Spinal cord (tissue), 10 donors: ENCODE measurements at places on chromosomes 3 and 15. TPM values are rescaled to one million over a fixed set of nuclear protein-coding genes. Genes with fewer than 3 reads are reported as not detected.

DNA sequence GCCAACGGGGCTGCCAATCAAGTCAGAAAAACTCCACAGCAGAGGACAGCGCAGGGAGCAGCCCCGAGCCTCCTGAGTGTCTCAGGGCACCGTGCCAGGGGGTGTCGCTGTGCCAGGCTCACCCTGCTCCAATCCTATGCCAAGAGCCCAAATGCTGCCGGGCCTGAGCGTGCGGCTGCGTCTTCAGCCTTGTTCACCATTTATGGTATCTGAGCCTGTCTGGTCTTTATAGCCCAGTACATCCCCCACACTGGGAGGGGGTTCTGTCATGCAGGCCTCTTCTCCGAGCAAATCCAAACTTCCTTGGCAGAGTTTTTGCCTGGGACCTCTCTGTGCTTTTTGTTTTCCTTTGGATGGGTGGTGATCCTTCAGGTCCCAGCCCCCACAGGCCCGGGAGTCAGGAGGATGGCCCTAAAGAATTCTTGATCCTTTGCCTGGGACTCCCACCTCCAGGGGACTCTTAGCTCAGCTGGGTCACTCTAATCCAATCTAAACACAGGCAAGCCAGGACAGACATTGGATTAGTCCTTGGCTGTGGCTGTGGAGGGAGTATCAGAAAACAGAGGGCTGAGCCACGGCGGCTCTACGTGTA lies 135.1 kb upstream of the HACD2 start:
- DNase-seq: no peak

DNA sequence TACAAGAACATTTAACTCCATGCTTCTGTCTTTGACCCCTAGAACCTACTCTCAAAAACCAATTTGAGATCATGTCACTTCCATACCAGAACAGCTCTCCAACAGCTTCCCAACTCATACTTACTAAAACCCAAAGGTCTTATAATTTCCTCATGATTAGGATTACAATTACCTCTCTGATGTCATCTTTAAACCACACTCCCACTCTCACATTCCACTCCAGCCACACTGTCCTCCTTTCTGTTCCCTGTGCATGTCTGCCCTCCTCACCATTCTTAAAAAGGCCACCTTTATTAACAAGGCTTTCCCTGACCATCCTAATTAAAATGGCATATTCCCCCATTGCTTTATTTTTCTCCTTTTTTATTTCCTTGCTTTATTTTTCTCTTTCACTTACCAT lies 18.9 kb downstream of the PHC3 start:
- no peak for DNase-seq

GHSR gene
- total RNA-seq: 0.40 TPM

CPLX3 gene
- 0.20 TPM for total RNA-seq

GRCh38 chr3:112143251-112143650 lies 10.2 kb upstream of the GCSAM start:
- DNase-seq: no peak

GRCh38 chr3:120421926-120422325 lies 28.9 kb downstream of the FSTL1 start:
- no peak for DNase-seq

DNA sequence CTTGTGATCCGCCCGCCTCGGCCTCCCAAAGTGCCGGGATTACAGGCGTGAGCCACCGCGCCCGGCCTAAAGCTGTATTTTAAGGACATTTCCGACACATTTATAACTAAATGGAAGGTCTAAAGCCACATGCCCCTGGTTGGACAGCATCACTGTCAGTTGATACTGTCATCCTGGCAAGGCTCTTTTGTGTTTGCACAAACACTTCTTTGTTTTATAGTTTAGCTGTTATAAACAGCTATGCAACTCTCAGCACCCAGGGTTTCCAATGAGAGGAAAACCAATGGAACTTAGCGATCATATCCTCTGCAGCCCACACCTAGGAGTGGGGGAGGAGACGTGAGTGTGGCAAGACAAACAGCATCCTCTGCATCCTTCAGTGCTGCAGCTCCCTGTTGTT lies 19.7 kb downstream of the NIPA1 start:
- DNase-seq: no peak

DNA sequence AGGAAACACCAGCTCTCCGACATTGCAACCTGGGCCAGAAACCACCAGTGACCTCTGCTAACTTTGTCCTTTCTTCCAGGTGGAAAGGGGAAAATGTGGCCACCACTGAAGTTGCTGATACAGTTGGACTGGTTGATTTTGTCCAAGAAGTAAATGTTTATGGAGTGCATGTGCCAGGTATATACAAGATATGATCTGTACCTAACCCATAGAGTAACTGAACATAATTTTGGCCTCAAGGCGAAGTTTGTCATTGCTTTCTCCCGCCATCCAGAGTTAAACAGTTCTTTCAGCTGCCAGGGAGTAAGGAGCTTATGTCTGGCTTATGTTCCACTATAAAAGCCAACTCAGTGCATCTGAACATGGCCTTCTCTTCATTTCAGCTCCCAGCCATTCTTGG lies 36.7 kb downstream of the HDC start:
- DNase-seq: no peak

GRCh38 chr15:47857776-47858167 lies 140.5 kb downstream of the SEMA6D start:
- DNase-seq: no peak

ASB14 gene
- total RNA-seq: 0.59 TPM

EXD1 gene
- total RNA-seq: 0.40 TPM

DNA sequence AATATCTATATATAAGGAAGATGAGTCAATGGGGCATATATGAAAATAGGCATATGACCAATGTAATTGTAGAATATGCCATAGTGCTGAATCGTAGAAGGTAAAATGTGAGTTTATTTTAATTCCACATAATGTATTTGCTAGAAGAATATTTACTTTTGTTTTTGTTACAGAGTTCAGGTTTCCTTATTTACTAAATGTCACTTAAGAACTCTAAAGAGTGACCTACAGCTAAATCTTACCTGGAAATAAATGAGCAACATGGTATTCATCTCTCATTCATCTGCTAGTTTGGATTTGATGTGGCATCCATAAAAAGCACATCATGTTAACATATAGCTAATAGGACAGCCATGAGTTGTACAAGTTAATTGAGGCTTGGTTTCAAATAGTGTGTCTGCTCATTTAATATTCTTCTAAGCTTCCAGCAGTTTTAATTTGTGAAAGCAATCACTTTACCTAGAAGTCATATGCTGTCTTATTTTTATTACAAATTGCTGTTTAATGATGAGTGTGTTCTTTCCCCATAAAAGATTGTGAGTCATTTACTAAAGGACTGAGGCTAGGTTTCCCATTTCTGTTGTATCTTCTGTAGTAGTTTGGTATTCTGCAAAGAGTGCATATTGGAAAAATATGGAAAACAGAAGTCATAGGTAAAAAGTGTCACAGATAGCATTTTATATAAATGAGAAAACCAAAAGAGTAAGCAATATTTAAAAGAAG lies 222.1 kb upstream of the POU1F1 start:
- DNase-seq: no peak

DNA sequence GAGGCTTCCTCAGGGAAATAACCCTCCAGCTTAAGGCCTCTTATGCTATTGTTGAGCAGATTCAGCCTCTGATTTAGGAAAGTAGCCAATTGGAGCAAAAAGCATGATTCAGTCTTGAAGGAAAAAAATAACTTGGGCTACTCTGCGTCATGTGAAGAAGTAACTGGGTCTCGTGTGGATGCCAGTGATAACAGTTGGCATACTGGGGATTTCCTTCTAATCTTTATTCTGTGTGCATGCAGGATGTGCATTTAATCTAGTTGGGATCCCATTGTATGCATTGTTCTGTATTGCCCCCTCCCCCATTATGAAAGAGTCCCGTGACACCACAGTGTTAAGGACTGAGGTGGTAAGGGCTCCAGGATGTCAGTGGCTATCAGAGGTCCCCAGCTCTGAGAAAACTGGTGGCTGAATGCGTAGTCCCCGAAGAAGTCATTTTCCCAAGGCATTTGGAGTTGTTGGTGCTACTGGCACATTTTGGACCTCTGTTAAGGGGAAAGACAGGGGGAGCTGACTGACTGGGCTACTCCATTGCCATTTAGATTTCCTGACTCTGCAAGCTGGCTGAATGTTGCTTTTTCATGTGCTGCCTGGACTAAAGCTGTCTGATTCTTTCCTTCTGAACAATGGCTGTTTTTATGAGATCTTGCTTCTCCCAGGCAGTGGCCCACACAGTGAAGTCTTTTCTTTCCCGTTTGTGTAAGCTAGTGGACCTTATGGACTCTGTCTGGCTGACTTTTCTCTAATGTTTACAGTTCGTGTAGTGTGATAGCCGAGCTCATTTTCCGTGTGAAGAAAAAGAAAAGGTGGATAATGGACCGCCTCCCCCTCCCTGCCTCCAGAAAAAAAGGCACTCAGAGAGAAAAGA lies 38.4 kb upstream of the TRAK1 start:
- no peak for DNase-seq

DNA sequence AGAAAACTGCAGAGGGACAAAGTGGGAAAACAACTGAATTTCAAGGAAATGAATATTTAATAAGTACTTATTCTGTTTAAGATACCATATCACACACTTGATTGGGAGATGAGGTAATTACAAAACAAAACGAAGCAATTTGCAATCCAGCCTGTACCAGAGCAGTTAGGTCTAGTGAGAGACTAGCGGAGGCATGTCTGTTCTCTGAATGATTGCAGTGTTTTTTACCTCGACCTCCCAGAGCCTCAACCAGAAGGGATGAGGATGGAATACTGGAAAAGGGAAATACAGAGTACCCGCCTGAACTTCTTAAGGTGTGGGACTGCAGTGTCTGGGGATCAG lies 59.5 kb downstream of the PIK3CB start:
- DNase-seq: peak; percentile 17

ANKRD34C gene
- 0.99 TPM for total RNA-seq

- no peak for DNase-seq
Measured at GRCh38 chr15:79442911-79443310, 10.8 kb downstream of the MINAR1 start.
